ENCODE measurements at places on chromosomes 16 and 17.

DNA sequence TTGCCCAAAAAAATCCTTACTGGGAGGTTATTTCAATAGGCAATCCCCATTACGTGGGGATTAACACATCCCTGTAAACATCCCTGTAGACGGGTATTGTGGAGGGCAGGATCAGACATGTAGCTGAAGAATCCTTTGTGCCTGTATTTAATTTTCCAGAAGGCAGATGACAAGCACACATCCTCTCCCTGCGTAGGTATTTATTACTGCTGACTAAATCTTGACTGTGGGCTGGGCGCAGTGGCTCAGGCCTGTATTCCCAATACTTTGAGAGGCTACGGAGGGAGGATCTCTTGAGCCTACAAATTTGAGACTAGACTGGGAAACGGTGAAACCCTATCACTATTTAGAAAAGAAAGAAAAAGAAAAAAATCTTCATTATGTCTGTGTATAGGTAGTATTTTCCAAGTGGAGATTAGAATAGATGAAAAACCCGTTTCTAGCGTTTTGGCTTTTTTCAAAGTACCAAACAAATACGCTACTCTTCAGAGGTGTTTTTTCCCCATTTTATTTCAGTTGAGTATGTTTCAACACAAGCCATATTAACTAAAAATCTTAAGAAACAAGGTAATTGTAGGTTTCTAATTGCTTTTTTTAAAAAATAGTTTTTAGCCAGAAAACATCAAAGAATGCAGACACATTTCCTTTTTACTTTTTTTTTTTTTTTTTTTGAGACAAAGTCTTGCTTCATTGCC is 1.5 kb upstream of the MARF1 start:
- peak; percentile 71 for DNase-seq

- DNase-seq, result no peak
Observed at GRCh38 chr16:73553941-73554660, 506.2 kb upstream of the ZFHX3 start.

GRCh38 chr17:69227541-69227940 is 1.1 kb downstream of the ABCA10 start:
- DNase-seq, result no peak

DNA sequence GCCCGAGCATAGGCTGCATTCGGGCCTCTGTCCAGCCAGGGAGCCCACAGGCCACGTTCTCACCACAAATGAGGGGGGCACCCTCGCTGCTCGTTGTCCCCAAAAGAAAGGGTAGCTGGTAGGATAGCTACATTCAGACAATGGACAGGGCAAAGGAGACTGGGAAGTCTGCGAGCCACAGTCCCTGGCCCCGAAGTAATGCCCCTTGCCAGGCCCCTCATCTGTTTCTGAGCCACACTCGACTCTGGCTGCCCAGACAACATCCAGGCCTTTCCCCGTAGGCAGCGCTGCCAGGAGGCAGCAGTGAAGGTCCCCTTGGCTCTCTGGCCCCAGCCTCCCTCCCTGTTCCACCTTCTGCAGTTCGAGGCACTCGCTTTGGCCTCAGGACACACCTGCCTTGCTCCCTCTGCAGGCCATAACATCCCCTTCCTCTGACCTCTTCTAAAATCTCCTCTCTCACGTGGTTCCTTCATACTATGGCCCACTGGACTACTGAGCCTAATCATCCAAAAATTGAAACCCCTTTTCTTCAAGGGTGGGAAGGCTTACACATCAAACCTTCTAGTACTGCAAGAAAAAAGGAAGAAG is 12.2 kb downstream of the AIPL1 start:
- DNase-seq, result no peak

DNA sequence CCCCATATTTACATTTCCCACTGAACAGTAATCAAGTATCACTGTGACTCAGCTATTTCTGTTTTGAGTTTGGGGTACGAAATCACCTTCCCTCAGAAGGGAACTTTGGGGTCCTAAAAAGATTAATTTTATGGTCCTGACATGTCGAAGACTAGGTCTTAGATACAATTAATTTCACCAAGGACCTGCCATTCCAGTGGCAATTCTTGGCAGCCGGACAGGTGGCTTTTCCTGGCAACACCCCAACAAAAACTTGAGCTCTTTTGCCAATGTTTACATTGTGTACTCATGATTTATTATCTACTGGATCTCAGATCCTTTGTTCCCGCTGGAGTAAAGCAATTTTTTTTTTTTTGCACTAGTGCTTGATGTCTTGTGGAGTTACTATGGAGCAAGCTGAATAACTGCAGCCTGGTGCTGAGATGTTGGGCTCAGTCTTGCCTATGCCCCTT is 14.4 kb downstream of the SLFN5 start:
- peak; percentile 45 for DNase-seq

GRCh38 chr16:24955975-24956731 is 59.0 kb downstream of the ARHGAP17 start:
- DNase-seq, result peak; percentile 11

All from fibroblast of skin of right quadriceps (primary cell).